ENCODE measurements at places on chromosomes 5 and 9.

DNA sequence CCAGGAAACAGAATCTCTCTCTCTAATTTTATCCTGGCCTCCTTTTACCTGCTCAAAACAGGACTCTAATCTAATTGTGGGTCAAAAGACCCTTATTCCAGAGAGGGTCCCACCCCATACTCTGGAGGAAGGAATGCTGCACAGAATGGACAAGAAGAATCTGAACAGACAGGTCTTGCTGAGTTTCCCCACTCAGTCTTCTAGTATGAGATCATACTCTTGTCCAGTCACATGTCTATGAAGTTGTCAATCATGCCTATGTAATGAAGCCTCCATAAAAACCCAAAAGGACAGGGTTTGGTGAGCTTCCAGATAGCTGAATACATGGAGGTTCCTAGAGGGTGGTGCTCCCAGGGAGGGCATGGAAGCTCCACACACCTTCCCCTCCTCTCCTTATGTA is 123.9 kb upstream of the FER start:
- no peaks in the 10 kb centered on the region for H3K4me1 ChIP-seq
- DNase-seq = no peak
- H3K27ac ChIP-seq = no peak overlapping the region
- H3K4me3 ChIP-seq = no peak overlapping the region
- no peaks in the 10 kb centered on the region for H3K27me3 ChIP-seq

- peaks cover 7% of the 10 kb centered on the region for H3K4me1 ChIP-seq
- H3K27ac ChIP-seq = no peak overlapping the region
- DNase-seq = no peak
- H3K27me3 ChIP-seq = peaks cover 65% of the 10 kb centered on the region
- H3K4me3 ChIP-seq = no peak overlapping the region
Measured at GRCh38 chr9:16869131-16869881, 1.2 kb downstream of the BNC2 start.

GRCh38 chr5:121702682-121703081 is 149.0 kb upstream of the FTMT start:
- H3K4me3 ChIP-seq = no peak overlapping the region
- DNase-seq = no peak
- no peaks in the 10 kb centered on the region for H3K4me1 ChIP-seq
- H3K27me3 ChIP-seq = no peaks in the 10 kb centered on the region
- H3K36me3 ChIP-seq = no peaks in the 10 kb centered on the region

GRCh38 chr9:96651626-96652025 is 3.5 kb downstream of the PRXL2C start:
- no peaks in the 10 kb centered on the region for H3K36me3 ChIP-seq
- peaks cover 17% of the 10 kb centered on the region for H3K4me1 ChIP-seq
- no peak for DNase-seq
- no peak overlapping the region for H3K4me3 ChIP-seq

DNA sequence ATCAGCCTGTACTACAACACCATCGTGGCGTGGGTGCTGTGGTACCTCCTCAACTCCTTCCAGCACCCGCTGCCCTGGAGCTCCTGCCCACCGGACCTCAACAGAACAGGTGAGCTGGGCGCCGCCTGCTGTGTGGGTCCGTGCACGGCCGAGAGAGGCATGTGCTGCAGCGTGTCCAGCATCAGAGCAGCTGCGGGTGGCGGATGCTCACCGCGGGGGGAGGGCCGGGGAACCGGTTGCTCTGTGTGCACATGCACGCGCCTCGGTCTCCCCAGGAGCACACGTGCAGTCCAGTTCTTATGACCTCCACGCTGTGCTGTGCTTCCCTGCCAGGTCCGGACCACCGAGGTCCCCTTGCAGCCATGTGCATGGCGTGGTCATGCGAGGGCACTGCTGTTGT is 7.6 kb downstream of the SLC6A18 start:
- peaks cover 6% of the 10 kb centered on the region for H3K4me1 ChIP-seq
- no peak overlapping the region for H3K27ac ChIP-seq
- H3K27me3 ChIP-seq = peaks cover 27% of the 10 kb centered on the region
- no peak for DNase-seq

DNA sequence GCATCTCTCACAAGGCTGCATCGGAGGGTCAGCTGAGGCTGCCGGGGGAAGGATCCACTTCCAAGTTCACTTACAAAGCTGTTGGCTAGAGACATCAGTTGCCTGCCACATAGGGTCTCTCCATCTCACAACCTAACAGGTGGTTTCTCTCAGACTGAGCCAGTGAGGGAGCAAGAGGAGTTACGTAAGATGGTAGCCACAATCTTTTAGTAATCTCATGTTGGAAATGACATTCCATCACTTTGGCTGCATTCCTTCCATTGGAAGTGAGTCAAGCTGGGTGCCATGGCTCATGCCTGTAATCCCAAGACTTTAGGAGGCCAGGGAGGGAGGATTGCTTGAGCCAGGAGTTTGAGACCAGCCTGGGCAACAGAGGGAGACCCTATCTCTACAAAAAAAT is 7.4 kb upstream of the GRK6 start:
- peaks cover 13% of the 10 kb centered on the region for H3K4me1 ChIP-seq
- no peak for DNase-seq
- no peak overlapping the region for H3K4me3 ChIP-seq

DNA sequence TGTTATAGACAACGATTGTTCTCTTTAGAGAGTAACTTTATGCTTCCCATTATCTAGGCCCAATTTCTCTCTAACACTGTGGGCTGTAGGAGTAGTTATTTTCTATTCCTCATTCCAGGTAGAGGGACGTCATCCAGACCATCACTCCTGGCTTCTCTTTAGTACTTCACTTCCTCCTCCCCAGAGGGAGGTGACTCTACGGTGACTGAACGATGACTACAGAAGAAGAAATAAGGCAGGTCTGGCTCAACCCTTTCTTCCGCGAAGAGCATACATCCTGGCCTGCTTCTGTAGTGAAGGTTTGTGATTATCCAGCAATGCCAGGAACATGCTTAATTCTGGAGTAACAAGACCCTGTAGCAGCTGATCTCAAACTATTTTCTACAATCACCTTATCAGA is 50.8 kb downstream of the HMGCR start:
- H3K4me1 ChIP-seq = peaks cover 6% of the 10 kb centered on the region
- no peak overlapping the region for H3K4me3 ChIP-seq
- no peak overlapping the region for H3K27ac ChIP-seq

DNA sequence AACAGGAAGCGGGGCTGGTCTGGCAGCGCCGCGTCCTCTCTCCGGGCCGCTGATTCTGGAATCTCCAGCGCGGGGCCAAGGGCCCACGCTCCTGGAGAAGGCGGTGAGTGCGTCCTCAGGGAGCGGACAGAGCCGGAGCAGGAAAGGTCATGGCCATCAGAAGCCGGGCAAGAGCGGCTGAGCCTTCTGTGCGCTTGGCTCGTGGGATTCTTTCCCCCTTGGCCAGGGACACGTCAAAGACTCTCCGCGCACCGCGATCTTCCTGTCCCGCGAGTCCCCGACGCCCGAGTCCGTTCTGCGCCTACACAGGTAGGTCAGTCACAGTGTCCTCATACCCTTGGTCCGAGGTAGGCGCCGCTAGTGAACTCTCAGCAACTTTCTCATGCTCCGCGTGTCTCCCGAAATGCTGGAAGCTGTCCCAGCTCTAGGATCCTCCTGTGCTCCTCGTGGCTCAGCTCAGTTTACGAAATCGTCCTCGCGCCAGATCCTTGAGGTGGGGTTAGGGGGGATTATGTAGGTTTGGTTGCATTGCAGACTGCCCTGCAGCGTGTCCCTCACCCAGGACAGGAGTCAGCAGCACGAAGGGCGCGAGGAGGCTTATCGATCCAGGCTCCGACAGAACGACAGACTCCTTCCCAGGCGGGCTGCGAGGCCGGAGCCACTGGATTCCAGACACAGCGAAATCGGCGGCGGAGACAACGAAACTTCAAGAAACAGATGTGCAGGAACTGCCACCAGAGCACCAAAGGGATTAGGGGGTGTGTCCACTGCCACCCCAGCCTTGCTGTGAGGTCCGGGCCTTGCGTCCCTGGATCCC is 8.7 kb downstream of the LHX6 start:
- peaks cover 90% of the 10 kb centered on the region for H3K27me3 ChIP-seq
- no peaks in the 10 kb centered on the region for H3K36me3 ChIP-seq
- H3K27ac ChIP-seq = no peak overlapping the region
- H3K4me1 ChIP-seq = peaks cover 18% of the 10 kb centered on the region

GRCh38 chr9:132784286-132784830 is 93.7 kb downstream of the AK8 start:
- no peak for DNase-seq
- peaks cover 54% of the 10 kb centered on the region for H3K27me3 ChIP-seq

GRCh38 chr9:120859361-120859760 is 16.6 kb upstream of the PSMD5 start:
- no peak overlapping the region for H3K27ac ChIP-seq
- H3K4me3 ChIP-seq = no peak overlapping the region
- peaks cover 40% of the 10 kb centered on the region for H3K36me3 ChIP-seq
- H3K4me1 ChIP-seq = peaks cover 9% of the 10 kb centered on the region
- DNase-seq = no peak
- no peaks in the 10 kb centered on the region for H3K27me3 ChIP-seq

DNA sequence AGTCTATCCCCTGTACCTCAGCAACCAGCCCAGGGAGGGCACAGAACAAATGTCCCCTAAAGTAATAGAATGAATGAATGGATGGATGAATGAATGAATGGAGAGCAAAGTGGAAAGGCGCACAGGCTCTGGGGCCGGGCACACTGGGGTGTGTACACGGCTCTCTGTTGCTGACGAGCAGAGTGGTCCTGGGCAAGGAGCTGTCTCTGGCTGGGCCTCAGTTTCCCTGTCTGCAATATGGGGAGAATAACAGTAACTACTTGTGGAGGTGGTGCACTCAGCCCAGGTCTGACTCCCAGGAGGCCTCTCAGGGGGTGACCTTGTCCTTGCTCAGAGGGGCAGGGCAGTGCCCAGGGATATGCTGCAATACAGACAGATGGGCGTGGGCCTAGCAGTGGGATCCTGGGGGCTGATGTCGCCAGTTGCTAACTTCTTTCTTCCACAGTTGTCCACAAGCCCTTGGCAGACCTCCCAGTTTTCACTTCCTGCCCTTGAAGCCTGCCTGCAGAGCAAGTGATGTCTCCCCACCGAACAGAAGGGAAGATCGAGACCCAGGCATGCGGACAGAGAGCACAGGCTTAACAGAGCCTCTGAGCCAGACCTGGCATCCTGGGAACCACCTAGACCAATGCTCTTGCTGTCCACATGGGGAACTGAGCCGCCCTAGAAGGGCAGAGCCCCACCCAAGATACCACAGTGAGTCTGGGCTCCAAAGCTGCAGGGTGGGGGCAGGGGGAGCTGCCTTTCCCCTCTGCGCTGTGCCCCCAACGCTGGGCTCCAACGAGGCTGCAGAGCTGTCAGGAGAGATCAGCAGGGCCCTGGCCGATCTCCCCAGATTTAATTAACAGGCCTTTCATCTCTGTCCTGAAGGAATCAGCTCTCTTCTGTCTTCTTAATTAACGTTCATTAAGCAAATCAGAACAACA is 13.6 kb upstream of the LAMC3 start:
- H3K36me3 ChIP-seq = no peaks in the 10 kb centered on the region
- no peak overlapping the region for H3K27ac ChIP-seq
- peaks cover 2% of the 10 kb centered on the region for H3K4me1 ChIP-seq
- H3K27me3 ChIP-seq = peaks cover 9% of the 10 kb centered on the region

GRCh38 chr9:134758949-134759607 is 117.5 kb downstream of the COL5A1 start:
- H3K27me3 ChIP-seq = no peaks in the 10 kb centered on the region
- H3K4me3 ChIP-seq = no peak overlapping the region
- no peak for DNase-seq
- H3K27ac ChIP-seq = no peak overlapping the region
- no peaks in the 10 kb centered on the region for H3K36me3 ChIP-seq

- peaks cover 79% of the 10 kb centered on the region for H3K27me3 ChIP-seq
- H3K27ac ChIP-seq = no peak overlapping the region
- no peak for DNase-seq
- no peaks in the 10 kb centered on the region for H3K36me3 ChIP-seq
- H3K4me1 ChIP-seq = peaks cover 2% of the 10 kb centered on the region
Measured at GRCh38 chr9:132494857-132495256, 84.8 kb downstream of the CFAP77 start.

DNA sequence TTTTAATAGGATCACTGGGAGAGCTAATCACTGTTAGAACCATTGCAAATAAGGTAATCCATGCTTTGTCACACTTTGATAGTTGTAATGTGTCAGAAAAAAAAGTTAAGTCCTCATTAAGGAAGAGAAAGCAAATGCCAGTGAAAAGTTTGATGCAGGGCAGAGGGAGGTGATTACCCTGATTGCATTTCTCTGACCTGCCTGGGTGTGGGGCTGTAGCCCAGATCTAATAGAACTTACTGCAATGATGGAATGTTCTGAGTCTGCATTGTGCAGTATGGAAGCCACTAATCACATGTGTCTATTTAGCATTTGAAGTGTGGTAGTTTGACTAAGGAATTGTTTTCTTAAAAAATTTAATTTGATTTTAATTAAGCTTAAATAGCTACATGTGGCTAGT is 202.7 kb downstream of the ATP10B start:
- no peaks in the 10 kb centered on the region for H3K27me3 ChIP-seq
- no peak overlapping the region for H3K27ac ChIP-seq
- H3K4me1 ChIP-seq = no peaks in the 10 kb centered on the region
- H3K4me3 ChIP-seq = no peak overlapping the region
- DNase-seq = no peak

DNA sequence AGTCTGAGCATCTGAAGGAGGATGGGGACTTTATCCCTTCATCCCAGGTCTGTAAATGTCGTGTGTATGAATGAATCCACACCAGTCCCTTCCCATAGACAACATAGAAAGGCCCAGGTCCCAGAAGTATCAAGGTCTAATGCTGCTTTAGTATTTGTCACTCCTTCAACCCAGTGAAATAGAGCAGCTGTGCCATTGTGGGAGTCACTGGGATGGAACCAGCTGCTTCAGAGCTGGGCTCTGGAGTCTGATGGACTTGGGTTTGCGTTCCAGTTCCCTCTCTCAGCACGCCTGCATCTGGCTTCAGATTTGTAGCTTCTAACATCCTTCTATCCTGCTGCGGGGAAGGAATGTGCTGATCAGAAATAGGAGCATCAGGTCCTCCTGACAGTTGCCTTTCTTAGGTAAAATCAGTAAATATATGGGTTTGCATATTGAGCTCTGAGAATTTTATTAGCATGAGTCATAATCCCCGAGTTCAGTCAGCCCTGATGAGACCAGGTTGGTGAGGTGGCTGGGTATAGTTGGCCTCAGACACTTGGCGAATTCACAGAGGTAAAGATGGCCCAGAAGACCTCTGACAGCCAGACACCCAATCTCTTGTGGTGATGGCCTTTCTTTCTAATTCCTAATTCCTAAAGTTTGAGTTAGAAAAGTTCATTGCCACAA is 10.1 kb downstream of the ACO1 start:
- no peaks in the 10 kb centered on the region for H3K27me3 ChIP-seq
- H3K27ac ChIP-seq = no peak overlapping the region
- H3K4me1 ChIP-seq = peaks cover 10% of the 10 kb centered on the region
- no peak overlapping the region for H3K4me3 ChIP-seq

DNA sequence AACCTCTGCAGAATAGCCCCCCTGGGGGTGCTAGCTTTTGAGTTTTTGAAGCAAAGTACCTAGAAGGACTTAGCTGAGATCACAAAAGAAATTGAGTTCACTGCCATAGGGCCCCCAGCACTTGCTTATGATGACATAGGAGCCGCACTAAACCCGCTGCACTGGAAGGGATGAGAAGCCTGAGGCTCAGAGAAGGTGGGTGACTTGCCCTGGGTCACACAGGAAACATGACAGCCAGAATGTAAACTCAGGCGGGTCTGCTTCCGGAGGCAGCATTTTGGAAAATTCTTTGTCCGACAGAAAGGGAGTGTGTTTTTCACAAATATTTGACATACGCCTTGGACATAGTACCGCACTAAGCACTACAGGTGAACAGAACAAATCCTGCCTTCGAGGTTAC is 8.4 kb upstream of the TOR1B start:
- H3K27me3 ChIP-seq = peaks cover 9% of the 10 kb centered on the region
- no peaks in the 10 kb centered on the region for H3K36me3 ChIP-seq

GRCh38 chr5:4927097-4927496 is 213.0 kb upstream of the ADAMTS16 start:
- no peaks in the 10 kb centered on the region for H3K4me1 ChIP-seq
- no peak overlapping the region for H3K27ac ChIP-seq
- H3K27me3 ChIP-seq = no peaks in the 10 kb centered on the region
- no peaks in the 10 kb centered on the region for H3K36me3 ChIP-seq
